ENCODE measurements at places on chromosomes 16 and 17. TPM values are rescaled to one million over a fixed set of nuclear protein-coding genes. Genes with fewer than 3 reads are reported as not detected.

PRR15L gene
- total RNA-seq: 0.29 TPM

PKMYT1 gene
- not detected for total RNA-seq

CEMP1 gene
- total RNA-seq: not detected

CD300A gene
- total RNA-seq: 10.9 TPM
